ENCODE measurements at places on chromosomes 11 and 22.

GRCh38 chr11:131867457-131868257 lies 497.2 kb downstream of the NTM start:
- DNase-seq = peak; percentile 77

DNA sequence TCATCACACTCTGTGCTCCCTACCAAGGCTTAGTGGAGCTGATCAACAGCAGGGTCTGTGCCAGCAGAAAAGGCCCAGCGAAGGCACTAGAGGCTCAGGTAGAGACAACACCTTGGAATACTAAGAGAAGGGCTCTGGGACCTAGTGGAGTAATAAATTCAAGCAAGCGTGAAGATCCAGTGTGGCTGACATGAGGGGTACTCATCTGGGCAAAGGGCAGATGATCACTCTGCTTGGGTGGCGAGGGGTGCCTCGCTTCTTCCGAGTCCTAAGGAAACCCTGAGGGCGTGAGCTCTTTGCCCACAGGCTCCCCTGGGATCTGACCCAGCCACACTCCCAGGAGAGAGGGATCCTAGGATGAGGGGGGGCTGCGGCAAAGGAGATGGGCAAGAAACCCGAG lies 3.5 kb upstream of the TPBGL start:
- DNase-seq = no peak

GRCh38 chr11:33857933-33858371 lies 33.9 kb downstream of the LMO2 start:
- no peak for DNase-seq

GRCh38 chr22:27518531-27519340 lies 282.8 kb downstream of the MN1 start:
- no peak for DNase-seq

- no peak for DNase-seq
Observed at GRCh38 chr22:32494971-32495370, 20.4 kb downstream of the FBXO7 start.

GRCh38 chr11:130126516-130126915 lies 33.1 kb upstream of the ST14 start:
- no peak for DNase-seq

DNA sequence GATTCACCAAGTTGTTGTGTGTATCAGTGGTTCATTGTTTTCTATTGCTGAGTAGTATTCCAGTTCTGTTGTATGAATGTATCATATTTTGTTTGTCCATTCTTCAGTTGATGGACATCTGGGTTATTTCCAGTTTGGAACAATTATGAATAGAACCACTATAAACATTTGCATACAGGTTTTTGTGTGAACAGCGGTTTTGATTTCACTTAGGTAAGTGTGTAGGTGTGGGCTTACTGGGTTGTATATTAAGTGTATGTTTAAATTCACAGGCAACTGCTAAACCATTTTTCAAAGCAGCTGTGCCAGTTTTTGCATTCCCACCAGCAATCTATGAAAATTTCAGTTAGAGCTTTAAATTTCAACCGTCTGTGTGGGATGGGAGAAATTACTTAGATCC lies 217.8 kb downstream of the NELL1 start:
- DNase-seq = no peak

DNA sequence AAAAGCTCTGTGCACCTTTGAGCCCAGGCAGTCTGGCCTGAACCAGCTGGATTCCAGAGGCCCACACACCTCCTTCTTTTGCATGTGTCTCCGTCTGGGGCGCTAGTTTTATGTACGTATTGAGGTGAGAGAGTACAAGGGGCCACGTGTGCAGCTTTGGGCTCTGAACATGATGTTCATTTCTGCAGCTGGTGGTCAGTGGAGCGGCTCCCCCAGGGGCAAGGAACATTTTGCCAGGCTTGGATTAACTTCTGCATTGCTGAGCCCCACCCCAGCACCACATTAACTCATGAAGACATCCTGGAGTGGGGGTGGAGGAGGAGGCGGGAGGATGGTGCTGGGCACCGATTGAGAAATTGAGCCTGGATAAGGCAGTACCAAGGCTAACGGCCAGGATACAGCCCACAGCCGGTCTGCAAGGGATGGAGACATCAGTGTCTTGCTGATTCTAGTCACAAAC lies 13.8 kb downstream of the USP2 start:
- no peak for DNase-seq

DNA sequence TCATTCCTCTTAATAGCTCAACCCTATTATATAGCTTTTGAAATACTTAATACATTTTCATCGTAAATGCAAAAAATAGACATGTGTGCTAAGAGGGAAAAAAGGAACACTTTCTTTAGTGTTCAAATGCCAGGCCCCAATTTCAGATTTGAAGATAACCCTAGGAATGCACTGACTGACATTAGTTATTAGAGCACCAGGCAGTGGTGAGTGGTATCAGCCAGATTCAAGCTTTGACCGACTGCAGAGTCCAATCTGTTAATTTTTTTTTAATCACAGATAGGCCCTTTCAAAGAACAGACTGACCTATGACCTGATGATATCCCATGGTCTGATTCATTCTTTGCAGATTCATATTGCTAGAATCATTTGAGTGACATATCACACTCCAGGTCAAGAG lies 874.2 kb upstream of the CHORDC1 start:
- no peak for DNase-seq

DNA sequence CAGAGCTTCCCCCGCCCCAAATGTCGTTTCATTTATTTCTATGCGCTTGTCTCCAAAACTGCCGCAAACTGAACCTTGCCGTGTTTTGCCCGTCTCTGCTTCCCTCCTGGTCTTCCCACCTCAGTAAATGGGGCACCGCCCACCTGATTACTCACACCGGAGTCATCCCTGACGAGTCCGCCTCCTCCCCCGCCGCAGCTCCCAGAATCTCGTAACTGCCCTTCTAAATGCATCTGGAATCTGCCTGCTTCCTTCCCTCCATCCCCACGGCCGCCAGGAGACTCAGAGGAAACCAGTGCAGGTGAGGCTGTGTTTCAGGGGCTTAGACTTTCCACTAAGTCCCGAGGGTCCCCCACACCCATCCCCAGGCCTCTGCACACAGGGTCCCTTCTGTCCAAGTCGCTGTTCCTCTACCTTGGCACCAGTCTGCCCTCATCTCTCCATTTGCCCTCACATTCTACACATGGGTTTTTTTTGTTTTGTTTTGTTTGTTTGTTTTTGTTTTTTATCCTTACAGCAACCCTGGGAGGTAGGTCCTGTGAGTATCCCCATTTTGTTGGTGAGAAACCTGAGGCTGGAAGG lies 62.6 kb upstream of the PHF21B start:
- DNase-seq = no peak

DNA sequence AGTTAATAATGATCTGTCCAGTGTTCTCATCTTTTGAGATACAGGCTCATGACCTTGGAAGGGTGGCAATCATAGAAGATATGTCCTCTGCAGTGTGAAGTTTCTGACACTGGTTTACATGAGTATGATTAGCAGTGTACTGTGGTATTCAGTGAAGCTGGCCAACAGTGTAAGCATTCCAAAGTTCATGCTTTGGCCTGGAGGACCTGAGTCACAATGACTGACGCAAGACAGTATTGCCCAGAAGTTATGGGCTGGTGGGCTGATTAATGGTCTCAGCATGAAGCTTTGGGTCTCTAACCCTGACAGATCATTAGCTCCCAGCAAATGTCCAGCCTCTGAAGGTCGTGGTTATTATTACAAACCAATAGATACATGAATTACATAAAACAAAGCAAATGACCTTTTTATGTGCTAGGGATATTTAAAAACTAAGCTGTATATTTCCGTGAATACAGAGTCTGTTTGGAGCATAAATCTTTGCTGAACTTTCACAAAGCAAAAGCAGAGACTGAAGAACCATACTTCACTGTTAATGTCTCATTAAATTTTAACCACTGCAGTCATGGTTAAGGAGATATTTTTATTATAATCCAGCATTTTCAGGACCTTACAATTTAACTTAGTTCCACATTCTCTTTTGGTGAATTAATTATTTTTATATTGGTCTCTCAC lies 28.3 kb upstream of the USP47 start:
- no peak for DNase-seq

DNA sequence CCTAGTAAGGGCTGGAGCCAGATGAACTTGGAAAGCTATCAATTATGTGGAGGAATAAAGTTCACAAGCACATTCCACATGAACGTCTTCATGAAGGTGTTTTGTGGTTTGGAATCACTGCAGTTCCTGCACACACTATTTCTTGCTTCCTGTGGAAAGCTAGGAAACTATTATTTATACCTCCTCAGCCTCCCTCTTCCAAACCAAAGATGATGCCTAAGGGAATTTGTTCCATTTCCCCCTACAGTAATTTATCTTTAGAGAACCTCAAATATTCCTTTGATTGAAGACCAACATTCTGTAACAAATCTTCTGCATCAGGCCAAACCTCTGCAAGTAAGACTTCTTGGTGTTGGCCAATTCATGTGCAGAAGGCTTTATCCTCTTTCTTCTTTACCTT lies 115.8 kb upstream of the ARHGAP20 start:
- no peak for DNase-seq

- DNase-seq = no peak
Observed at GRCh38 chr11:12914400-12914912, 94.7 kb upstream of the RASSF10 start.

- DNase-seq = no peak
Observed at GRCh38 chr11:71247551-71248250, 4.7 kb downstream of the SHANK2 start.

- no peak for DNase-seq
Observed at GRCh38 chr22:30869667-30870395, 98.7 kb downstream of the MORC2 start.

DNA sequence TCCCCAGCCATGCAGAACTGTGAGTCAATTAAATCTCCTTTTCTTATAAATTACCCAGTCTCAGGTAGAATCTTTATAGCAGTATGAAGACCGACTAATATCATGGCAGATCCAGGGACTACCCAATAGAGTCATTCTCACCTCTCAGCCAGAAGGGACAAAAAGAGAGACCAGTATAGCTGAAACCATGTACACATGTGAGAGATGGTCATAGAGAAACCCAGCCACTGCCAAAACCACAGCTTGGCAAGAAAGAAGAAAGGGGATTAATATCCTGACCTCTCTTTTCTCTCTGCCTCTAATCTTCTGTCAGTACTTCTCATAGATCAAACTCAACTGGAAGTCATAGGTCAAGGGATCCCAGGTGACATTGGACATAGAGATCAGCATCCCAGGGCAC lies 109.8 kb downstream of the CCDC34 start:
- DNase-seq = no peak

Data from vagina (tissue), 2 donors.